ENCODE measurements at places on chromosomes 16 and 17.
A peak's percentile ranks its signal among the peaks of the same experiment; 100 is the strongest.

- no peak for DNase-seq
These were observed 74.5 kb downstream of the SEC14L1 start for GRCh38 chr17:77215281-77215680.

- no peak for DNase-seq
These were observed 1.9 kb downstream of the TSEN54 start for GRCh38 chr17:75518201-75518600.

- DNase-seq: no peak
These were observed 464 bp downstream of the HOXB1 start for GRCh38 chr17:48530208-48530886.

DNA sequence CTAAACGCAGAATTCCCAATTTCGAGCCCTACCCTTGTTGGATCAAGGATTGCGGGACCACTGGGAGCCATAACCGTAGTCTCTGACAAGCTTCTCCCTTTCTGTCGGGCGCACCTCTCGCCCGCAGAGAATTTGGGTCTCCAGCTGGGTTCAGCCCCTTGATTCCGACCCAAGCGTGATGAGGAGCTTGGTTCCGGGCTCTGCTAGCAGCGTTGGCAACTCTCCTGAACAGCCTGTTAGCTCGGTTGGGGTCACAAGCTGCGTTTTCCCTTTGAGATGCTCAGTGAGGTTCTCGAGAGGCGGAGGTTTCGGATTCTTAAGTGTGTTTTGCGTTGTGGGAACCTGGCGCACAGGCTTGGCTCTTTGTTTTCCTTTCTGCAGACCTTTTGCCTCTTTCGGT lies 655 bp downstream of the ATXN1L start:
- no peak for DNase-seq

DNA sequence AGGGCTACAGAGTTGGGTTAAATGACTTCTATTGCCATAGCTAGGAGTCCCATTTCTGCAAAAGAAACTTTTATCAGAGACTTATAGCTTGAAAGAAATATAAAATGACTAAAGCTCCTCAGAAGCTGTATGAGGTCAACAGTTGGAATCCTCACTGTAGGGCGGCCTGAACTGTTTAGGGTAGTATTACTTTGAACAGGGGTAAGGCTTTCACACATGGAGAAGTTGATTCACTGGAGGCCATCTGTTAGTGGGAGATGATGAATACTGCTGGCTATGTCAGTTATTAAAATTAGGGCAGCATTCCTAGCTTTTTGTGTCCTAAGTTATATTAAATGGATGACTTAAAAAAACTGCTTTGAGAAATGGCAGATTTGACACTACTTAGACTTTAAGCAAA lies 6.0 kb downstream of the TTC19 start:
- DNase-seq: no peak

DNA sequence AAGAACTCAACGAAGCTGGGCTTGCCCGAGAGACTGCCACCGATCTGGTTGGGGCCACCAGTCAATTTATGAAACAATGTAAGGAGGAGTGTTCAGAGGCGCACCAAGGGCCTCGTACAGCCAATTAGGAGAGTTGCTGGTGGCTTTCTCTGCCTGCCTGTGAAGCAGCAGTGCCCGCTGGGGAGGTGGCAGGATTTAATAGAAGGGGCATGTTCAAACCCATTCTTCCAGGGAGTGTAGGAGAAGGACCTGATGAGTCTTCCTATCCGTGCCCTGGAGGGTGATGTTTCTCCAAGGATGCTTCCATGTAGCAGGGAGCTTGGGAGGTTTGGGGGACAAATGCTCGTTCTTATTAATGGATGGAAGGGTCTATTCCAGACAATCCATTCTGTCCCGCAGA lies 178.4 kb downstream of the CCDC182 start:
- no peak for DNase-seq

GRCh38 chr17:35486920-35487732 lies 38.6 kb upstream of the SLFN13 start:
- peak; percentile 80 for DNase-seq

DNA sequence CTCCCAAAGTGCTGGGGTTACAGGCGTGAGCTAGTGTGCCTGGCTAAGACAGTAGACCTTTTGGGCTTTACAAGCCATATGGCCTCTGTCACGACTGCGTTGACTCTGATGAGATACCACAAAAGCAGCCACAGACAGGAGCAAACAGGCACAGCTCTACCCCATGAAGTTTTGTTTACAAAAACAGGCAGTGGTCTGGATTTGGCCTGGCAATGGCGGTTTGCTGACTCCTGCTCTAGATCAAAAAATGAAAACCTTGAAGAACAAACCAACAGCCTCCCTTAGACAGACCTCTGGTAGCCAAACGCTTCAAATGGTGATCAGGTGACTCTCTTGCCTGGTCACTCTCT lies 20.7 kb downstream of the SLC43A2 start:
- no peak for DNase-seq

- no peak for DNase-seq
These were observed 2.2 kb downstream of the TFAP4 start for GRCh38 chr16:4270595-4270994.

DNA sequence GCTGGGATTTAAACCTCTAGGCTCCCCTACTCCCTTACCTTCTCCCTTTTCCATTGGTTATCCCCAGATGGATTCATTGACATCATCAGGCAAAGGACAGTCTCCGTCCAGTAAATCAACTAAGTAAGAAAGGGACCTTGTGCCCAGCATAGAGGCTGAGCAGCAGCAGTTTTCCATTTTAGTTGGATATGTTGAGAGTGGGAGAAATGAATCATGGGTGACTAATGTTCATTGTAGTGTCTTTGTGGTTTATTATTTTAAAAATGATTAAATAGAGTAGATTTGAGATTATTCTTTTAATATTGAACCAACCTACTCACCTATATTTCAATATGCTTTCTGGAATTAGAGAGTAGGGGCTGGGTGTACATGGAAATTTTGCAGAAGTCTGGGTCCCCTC lies 99.4 kb upstream of the CACNG3 start:
- no peak for DNase-seq

- DNase-seq: no peak
These were observed 1.2 kb downstream of the SEC14L1 start for GRCh38 chr17:77141846-77142449.

- peak; percentile 62 for DNase-seq
These were observed 20.4 kb upstream of the BEAN1 start for GRCh38 chr16:66406534-66407221.

DNA sequence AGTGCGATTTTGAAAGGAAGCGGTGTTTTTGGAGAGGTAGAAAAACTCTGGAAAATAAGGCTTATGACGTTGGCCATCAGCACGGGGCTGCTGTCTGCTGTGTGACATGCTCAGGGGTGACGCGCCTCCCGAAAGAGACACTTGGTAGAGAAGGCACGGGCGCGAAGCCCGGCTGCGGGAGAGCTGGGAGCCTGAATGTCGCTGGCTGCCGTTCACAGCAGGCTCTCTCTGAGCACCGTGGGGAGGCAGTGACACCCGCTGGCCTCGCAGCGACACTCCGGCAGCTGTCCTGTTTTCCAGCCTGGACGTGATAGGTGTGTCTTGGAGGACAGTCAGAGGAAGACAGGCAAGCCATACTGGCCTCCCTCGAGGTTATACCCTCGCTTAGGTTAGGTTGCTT lies 759.1 kb upstream of the RBFOX1 start:
- DNase-seq: peak; percentile 10

DNA sequence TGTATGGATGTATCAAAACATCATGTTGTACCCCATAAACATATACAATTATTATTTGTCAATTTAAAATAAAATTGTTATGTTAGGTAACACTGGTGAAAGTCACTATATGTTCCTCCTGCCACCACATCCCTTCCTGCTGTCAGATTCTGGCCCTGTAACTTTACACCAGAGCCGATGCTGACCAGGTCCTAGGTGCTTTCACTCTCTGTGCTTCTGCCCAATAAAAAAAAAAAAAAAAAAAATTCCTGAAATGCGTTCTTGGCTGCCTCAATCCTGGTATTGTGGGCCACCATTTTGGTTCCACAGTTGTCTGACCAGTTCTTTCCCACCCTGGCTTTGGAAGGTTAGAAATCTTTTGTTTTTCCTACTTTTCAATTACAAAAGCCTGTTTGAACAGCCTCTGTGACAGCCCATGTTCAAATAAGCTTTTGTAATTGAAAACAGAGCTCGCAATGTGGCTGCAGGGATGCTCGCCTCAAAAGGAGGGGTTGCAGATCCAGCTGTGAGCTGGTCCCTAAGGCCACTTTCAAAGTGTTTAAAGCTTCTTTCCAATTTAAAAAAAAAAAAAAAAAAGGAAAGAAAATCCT lies 831.0 kb upstream of the EEF2KMT start:
- DNase-seq: no peak

DNA sequence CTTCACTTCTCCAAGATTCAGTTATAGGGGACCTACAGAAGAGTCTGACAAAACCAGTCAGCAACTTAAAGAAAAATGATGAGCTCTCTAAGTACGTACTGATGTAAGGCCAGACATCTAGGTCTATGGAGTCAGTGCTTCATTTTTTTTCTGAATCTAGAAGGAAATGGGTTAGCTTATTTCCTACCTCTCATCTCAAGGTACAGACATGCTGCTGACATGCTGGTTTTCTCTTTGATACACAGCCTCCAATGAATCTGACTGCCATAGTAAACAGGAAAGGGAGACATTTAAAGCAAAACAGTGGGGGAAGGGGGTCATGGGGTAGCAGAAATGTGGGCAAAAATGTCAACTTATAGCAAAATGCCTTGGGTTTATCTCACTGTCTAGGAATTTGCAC lies 16.4 kb downstream of the CDR2 start:
- no peak for DNase-seq

DNA sequence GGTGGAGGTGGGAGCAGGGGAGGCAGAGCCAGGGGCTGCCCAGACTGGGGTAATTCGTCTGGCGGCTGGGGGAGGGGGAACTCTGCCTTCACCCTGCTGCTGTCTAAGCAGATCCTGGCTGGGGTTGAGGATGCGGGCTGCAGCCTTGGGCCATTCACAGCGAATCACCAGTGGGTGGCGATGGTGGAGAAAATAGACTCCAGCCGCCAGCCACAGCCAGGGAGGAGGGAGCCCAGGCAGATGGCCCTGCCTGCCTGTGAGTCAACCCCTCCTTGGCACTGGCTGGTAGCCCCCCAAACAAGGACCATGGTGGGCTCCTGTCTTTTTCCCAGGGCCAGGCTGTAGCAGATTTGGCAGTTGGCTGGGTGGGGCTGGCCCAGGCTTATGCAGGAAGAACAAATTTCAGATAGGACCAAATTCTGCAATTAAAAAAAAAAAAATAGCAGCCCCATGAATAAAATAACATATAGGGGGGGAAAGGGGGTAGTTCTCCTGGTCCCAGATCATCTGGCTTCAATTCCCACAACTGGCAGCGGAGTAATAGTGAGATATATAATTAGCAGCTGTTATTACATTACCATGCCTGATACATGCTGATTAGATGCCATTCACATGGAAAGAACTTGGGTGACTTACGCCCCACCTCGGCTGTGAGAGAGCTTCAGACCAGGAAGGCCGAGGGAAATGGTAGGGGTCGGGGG lies 41.5 kb upstream of the CDH5 start:
- no peak for DNase-seq

DNA sequence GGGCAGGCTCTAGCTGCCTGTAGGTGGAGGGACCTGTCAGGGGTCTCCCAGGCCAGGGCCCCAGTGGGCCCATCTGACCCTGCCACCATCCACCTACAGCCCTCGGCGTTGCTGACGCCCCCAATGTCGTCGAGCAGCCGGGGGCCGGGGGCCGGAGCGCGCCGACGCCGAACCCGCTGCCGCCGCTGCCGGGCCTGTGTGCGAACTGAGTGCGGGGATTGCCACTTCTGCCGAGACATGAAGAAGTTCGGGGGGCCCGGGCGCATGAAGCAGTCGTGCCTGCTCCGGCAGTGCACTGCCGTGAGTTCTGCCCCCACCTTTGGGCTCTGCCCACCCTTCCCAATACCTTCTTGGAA lies 2.2 kb downstream of the FBXL19 start:
- no peak for DNase-seq

GRCh38 chr17:760371-760770 lies 8.3 kb upstream of the GEMIN4 start:
- no peak for DNase-seq

GRCh38 chr16:10577305-10578202 lies 2.8 kb downstream of the EMP2 start:
- peak; percentile 30 for DNase-seq

GRCh38 chr17:20925954-20926353 lies 116.9 kb downstream of the USP22 start:
- DNase-seq: no peak

- no peak for DNase-seq
These were observed 27.6 kb downstream of the SLC38A10 start for GRCh38 chr17:81267390-81268067.

- DNase-seq: no peak
These were observed 534.9 kb upstream of the HSBP1 start for GRCh38 chr16:83272843-83273242.

DNA sequence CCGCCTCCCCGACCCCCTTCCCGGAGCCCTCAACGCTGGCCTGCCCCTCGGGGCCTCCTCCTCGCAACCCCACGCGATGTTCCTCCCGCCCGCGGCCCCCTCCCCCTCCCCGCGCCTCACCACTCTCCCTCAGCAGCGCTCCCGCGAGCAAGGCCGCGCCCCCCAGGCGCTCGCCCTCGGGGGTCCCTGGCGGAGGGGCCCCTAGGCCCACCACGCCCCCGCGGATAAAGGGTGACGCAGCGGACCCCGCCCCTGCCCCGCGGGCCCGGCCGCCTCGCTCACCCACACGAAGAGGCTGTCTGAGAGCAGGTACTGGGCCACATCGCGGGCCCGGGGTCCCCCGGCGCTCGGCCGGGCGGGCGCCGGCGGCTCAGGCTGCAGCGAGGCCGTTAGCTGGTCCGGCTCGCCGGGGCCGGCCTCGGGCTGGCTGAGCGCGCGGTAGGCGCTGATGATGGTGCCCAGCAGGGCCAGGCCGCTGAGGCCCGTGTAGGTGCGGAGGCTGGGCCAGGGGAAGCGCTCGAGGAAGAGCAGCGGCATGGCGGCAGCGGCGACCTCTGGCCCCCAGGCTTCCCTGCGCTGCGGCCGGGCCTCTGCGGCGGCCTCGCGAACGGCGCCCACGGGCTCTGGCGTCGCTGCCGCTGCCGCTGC lies 430 bp downstream of the AMFR start:
- no peak for DNase-seq

GRCh38 chr16:86685076-86685475 lies 106.7 kb downstream of the FOXL1 start:
- no peak for DNase-seq

DNA sequence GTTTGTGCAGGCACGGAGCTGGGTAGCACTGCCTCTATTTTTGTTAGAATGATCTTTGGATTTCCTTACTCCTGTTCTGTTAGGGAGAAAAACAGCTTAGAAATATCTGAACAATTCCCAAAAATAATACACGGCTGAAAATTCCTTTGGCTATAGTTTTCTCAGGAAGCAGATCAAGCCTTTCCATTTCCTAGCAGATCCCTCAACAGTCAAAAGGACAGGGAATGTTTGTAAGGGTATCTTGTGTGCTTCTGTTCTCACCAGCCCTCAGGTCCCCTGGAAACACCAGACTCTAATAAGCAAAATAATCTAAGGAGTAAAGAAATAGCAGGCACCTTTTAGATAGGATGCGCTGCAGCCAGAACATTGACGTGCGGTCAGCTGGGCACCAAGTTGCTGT lies 30.5 kb upstream of the WSB1 start:
- DNase-seq: no peak

DNA sequence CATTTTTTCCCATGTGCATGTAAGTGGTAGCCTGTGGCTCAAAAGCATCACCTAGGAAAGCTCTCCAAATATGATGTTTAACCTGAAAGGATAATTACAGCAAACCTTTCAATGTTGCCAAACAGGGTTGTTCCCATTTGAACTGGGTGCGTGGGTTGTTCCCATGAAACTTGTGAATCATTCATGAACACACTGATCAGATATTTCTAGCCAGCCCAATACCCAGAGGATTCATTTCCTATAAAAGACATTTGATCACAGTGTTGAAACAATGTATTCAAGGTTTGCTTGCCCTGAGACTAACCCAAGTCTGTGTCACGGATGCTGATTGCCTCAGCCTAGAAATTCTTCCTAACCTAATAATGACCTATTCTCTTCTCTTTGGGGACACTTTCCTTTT lies 12.9 kb downstream of the KRT39 start:
- peak; percentile 91 for DNase-seq
